Retinal pigment epithelial cell (primary cell): ENCODE measurements at places on chromosomes 16 and 17.

DNA sequence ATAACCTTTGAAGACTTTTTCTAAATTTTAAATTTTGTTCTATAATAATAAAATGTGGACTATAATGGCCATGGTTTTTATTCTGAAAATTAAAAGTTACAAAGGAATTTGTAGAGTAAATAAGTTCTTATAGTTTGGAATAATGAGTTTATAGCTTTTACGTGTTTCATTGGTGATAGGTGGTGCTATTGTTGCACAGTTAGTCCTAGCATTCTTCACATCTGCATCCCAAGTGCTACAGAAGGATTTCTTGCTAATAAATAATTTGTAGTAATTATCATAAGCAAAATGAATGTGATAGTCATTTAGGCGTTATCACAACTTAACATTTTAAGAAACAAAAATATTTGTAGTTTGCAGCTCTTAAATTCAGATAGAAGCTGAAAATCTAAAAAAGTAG lies 67.9 kb downstream of the BCAS3 start:
- DNase-seq, result no peak

- DNase-seq, result no peak
Observed at GRCh38 chr17:40509626-40510327, 8.4 kb upstream of the TNS4 start.

GRCh38 chr16:6317934-6318333 lies 1014.7 kb upstream of the RBFOX1 start:
- DNase-seq, result no peak

DNA sequence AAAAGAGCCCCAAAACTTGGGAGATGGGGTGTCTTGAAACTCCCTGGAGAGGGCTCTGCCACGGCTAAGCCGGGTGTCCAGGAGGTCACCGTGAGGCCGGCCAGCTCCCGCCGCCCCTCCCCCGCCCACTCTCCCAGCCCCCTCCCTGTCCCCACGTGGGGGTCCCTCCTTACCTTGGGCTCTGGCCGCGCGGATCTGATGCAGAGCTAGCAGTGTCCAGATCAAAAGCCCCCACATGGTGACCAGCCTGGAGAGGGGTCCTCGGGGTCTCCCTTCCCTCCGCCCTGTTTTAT lies 447 bp downstream of the SDK2 start:
- DNase-seq, result no peak

GRCh38 chr17:75478508-75478907 lies 22.1 kb downstream of the TMEM94 start:
- DNase-seq, result no peak

DNA sequence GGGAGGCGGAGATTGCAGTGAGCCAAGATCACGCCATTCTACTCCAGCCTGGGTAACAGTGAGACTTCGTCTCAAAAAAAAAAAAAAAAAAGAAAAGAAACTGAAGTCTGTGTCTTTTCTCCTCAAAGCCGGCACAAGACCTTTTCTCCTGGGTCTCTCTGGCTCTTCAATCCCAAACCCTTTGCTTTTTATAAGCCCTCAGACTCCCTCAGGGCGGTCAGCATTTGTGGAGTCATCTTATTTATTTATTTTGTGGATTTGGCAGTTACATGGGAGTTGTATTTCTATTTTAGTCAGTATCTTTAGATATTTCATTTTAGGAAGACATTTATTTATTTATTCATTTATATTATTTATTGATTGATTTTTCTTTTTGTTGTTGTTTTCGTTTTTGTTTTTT lies 57.7 kb upstream of the MAP3K14 start:
- DNase-seq, result no peak

- no peak for DNase-seq
Observed at GRCh38 chr17:6576038-6576785, 19.9 kb upstream of the PITPNM3 start.

DNA sequence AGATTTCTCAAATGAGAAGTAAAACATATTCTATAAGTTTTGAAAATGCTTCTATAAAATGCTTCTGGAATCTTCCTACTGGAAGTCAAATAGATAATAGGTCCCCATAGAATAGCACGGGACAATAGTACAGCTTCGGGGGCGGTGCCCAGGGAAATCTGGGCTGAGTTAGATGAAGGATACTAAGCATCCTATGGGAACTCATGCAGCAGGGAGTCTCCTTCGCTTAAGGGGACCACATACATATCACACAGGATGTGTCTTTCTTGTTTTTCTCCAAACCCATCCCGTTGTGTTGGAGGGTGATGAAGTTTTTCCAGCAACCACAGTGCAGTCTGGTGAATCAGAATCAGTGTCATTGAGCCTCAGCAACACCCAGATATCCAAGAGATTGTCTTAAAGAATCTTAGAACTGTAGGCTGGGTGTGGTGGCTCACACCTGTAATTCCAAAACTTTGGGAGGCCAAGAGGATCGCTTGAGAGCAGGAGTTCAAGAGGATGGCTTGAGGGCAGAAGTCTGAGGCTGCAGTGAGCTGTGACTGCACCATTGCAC lies 84.2 kb downstream of the PITPNC1 start:
- no peak for DNase-seq

- DNase-seq, result no peak
Observed at GRCh38 chr16:55154262-55154661, 169.7 kb upstream of the IRX6 start.

GRCh38 chr17:33948309-33948708 lies 306.8 kb upstream of the CCL2 start:
- DNase-seq, result no peak

- DNase-seq, result no peak
Observed at GRCh38 chr16:16131659-16132058, 91.6 kb downstream of the ABCC6 start.

GRCh38 chr17:81683208-81683583 lies 401 bp downstream of the ARL16 start:
- DNase-seq, result no peak
